ENCODE measurements at places on chromosomes 2 and 18. TPM values are rescaled to one million over a fixed set of nuclear protein-coding genes. Genes with fewer than 3 reads are reported as not detected.

The TLX2 gene
- total RNA-seq = not detected

DNA sequence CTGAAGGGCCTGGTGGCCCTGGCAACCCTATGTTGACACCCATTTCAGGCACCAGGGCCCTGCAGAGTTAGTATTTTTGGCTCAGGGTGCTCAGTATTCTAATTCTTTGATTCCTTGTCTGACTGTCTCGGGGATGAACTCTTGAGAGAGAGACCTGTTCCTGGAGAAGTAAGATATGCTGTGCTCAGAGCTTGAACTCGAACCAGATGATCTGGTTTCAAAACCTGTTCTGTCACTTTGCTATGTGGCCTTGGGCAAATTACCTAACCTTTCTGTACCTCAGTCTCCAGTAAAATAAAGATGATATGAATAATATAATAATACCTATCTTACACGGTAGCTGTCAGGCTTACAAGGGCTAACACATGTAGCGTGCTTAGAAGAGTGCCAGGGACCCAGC, 294.2 kb downstream of the DYSF start:
- DNase-seq = no peak

- DNase-seq = no peak
Observed at GRCh38 chr2:111057721-111058120, 63.0 kb upstream of the BCL2L11 start.

- no peak for DNase-seq
Observed at GRCh38 chr18:36499938-36500337, 202.4 kb downstream of the FHOD3 start.

The FMNL2 gene
- 17.9 TPM for total RNA-seq
